ENCODE measurements at places on chromosomes 11 and 22. TPM values are rescaled to one million over a fixed set of nuclear protein-coding genes. Genes with fewer than 3 reads are reported as not detected.

- H3K4me1 ChIP-seq = peaks cover 2% of the 10 kb centered on the region
- no peak overlapping the region for H3K27ac ChIP-seq
- H3K27me3 ChIP-seq = no peaks in the 10 kb centered on the region
- no peak overlapping the region for H3K4me3 ChIP-seq
- peaks cover 85% of the 10 kb centered on the region for H3K36me3 ChIP-seq
These were observed 44.5 kb downstream of the HIRA start for GRCh38 chr22:19387038-19387437.

- no peak for DNase-seq
- no peaks in the 10 kb centered on the region for H3K4me1 ChIP-seq
- H3K27ac ChIP-seq = no peak overlapping the region
- H3K36me3 ChIP-seq = peaks cover 71% of the 10 kb centered on the region
- no peak overlapping the region for H3K4me3 ChIP-seq
These were observed 18.8 kb upstream of the MAML2 start for GRCh38 chr11:96361778-96362177.

GRCh38 chr11:130737041-130737830, 179.0 kb downstream of the SNX19 start:
- H3K27ac ChIP-seq = peak overlapping the region; percentile 64
- no peak for DNase-seq
- no peak overlapping the region for H3K4me3 ChIP-seq
- peaks cover 6% of the 10 kb centered on the region for H3K36me3 ChIP-seq

- no peaks in the 10 kb centered on the region for H3K27me3 ChIP-seq
- H3K4me3 ChIP-seq = no peak overlapping the region
- H3K4me1 ChIP-seq = peaks cover 22% of the 10 kb centered on the region
These were observed 52.3 kb downstream of the SIK3 start for GRCh38 chr11:117045956-117046355.

DNA sequence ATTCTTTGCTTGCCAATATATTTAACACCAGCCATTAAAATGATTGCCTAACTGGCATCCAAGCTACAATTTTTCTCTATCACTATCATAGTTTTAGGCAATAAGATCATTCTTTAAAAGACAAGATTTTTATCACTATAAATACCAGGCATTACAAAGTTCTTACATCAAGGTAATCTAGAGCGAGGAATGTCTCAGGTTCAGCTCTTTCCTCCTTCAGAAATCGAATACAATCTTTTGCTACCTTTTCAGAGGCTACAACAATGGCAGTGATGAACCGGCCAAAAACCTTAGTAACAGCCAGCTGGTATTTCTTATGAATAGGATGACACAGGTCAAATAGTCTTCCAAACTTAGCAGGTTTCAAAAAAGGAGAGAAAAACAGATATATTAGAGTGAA, 23.9 kb downstream of the SMC1B start:
- no peaks in the 10 kb centered on the region for H3K36me3 ChIP-seq
- no peak overlapping the region for H3K4me3 ChIP-seq
- H3K27ac ChIP-seq = no peak overlapping the region
- H3K27me3 ChIP-seq = peaks cover 19% of the 10 kb centered on the region
- DNase-seq = no peak

GRCh38 chr22:43342347-43343261, 568 bp downstream of the SCUBE1 start:
- H3K27me3 ChIP-seq = no peaks in the 10 kb centered on the region
- no peaks in the 10 kb centered on the region for H3K36me3 ChIP-seq
- H3K4me3 ChIP-seq = peak overlapping the region; percentile 38
- no peaks in the 10 kb centered on the region for H3K4me1 ChIP-seq

- H3K4me3 ChIP-seq = no peak overlapping the region
- H3K4me1 ChIP-seq = 0 out of 2 replicates have a peak, but pooled peaks cover 6% of the 10 kb centered on the region
- H3K27ac ChIP-seq = no peak overlapping the region
These were observed 174.9 kb upstream of the C11orf87 start for GRCh38 chr11:109247071-109247470.

DNA sequence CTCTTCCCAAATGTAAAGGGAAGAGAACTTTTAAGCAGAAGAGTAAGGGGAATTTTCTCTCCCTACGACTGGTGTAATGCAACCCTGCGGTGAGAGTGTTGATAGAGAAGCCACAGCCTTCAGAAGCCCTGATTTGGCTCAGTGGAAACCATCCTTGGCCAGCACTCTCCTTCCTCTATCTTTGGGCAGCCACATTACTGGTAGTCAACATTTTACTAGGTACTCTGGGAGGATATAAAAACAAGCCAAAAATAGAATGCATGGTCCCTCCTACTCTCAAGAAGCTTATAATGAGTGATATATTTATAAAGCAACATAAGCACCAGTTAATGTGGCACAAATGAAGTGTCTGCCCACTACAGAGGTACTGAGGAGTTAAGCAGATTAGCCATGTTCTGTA, 201.8 kb upstream of the NCAM1 start:
- no peaks in the 10 kb centered on the region for H3K4me1 ChIP-seq
- no peaks in the 10 kb centered on the region for H3K36me3 ChIP-seq
- no peak overlapping the region for H3K4me3 ChIP-seq
- no peak for DNase-seq

GRCh38 chr11:111124724-111125123, 120.8 kb upstream of the POU2AF2 start:
- H3K27ac ChIP-seq = no peak overlapping the region
- H3K36me3 ChIP-seq = no peaks in the 10 kb centered on the region
- DNase-seq = no peak
- H3K4me1 ChIP-seq = no peaks in the 10 kb centered on the region
- no peaks in the 10 kb centered on the region for H3K27me3 ChIP-seq
- H3K4me3 ChIP-seq = no peak overlapping the region

GRCh38 chr11:130528298-130529261, 80.1 kb downstream of the ADAMTS15 start:
- H3K36me3 ChIP-seq = no peaks in the 10 kb centered on the region
- H3K27ac ChIP-seq = no peak overlapping the region
- DNase-seq = no peak
- no peaks in the 10 kb centered on the region for H3K27me3 ChIP-seq
- no peak overlapping the region for H3K4me3 ChIP-seq
- H3K4me1 ChIP-seq = peaks cover 5% of the 10 kb centered on the region

DNA sequence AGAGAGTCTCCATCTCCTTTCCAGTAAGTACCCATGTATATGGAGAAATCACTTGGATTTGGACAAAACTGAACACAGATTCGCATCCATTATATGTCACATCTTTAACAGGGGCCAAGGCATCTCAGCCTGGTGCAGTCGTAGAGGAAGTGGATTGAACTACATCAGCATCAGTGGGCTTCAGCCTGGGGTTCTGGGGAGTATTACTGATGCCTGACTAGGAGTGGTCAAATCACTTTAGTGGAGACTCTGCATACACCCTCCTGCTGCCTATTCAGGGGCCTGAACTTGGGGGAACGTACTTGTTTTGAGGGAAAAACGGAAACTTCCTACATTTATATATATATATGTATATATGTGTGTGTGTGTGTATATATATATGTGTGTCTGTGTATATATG, 72.8 kb downstream of the GAB4 start:
- H3K27me3 ChIP-seq = no peaks in the 10 kb centered on the region
- no peak overlapping the region for H3K27ac ChIP-seq
- H3K36me3 ChIP-seq = no peaks in the 10 kb centered on the region
- no peak for DNase-seq

DNA sequence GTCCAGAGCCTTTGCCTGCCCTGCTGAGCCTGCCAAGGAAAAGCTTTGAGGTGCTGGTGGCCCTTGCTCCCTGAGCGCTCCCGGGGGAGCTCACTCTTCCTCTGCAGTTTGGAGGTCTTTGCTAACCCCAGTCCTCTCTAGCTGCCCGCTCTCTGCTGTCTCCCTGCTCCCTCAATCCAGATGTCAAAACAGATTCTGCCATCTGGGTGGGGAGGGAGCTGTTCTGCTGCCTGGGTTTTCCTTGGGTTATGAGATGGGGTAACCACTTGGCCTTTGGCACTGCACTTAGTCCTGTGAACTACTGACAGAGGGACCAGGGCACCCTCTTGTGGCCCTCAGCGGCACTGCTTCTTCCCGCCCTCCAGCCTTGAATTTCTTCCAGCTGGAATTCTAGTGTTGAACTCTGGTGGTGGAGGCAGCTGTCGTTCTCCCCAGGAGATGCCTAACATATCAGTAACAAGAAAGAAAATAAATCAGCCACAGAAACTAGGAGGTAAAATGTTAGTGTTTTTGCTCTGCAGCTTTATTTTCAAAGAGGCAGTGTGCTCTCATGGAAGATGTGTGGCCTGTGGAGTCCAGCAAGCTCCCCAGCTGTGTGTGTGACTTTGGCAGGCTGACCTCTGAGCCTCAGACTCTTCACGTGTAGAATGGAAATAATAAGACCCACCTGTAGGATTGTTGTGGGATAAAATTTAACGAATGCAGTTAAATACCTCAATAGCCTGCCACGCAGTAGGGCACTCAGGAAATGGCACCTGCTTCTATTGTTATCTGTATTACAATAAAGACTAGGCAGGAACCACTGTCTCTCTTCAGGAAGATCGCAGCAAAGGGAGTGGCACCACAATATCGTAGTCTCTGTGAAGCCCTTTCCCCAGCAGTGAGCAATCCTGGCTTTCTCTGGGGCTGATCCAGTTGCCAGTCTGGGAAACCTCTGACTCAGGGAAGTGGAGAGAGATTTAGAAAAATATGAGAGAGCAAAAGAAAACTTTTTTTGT, 23.4 kb downstream of the ARFGAP2 start:
- peak; percentile 89 for DNase-seq
- peaks cover 20% of the 10 kb centered on the region for H3K4me1 ChIP-seq
- no peaks in the 10 kb centered on the region for H3K27me3 ChIP-seq
- H3K36me3 ChIP-seq = no peaks in the 10 kb centered on the region
- no peak overlapping the region for H3K4me3 ChIP-seq

- no peak overlapping the region for H3K27ac ChIP-seq
- no peaks in the 10 kb centered on the region for H3K27me3 ChIP-seq
- H3K36me3 ChIP-seq = no peaks in the 10 kb centered on the region
- no peaks in the 10 kb centered on the region for H3K4me1 ChIP-seq
These were observed 9.8 kb upstream of the XKR3 start for GRCh38 chr22:16834971-16835370.

- H3K27me3 ChIP-seq = no peaks in the 10 kb centered on the region
- H3K4me1 ChIP-seq = peaks cover 7% of the 10 kb centered on the region
- H3K27ac ChIP-seq = peak overlapping the region; percentile 99
- H3K4me3 ChIP-seq = no peak overlapping the region
- no peak for DNase-seq
These were observed 193.0 kb downstream of the MAML2 start for GRCh38 chr11:96149743-96150555.

GRCh38 chr11:24622262-24622661, 125.4 kb downstream of the LUZP2 start:
- no peak overlapping the region for H3K4me3 ChIP-seq
- H3K27ac ChIP-seq = no peak overlapping the region
- DNase-seq = no peak
- H3K36me3 ChIP-seq = no peaks in the 10 kb centered on the region
- no peaks in the 10 kb centered on the region for H3K27me3 ChIP-seq
- no peaks in the 10 kb centered on the region for H3K4me1 ChIP-seq

- no peaks in the 10 kb centered on the region for H3K36me3 ChIP-seq
- H3K4me1 ChIP-seq = no peaks in the 10 kb centered on the region
- DNase-seq = no peak
- no peak overlapping the region for H3K27ac ChIP-seq
These were observed 313.6 kb downstream of the ETS1 start for GRCh38 chr11:128273736-128274135.

GRCh38 chr11:110392056-110392455, 37.7 kb upstream of the FDX1 start:
- H3K4me1 ChIP-seq = no peaks in the 10 kb centered on the region
- H3K27me3 ChIP-seq = no peaks in the 10 kb centered on the region
- H3K27ac ChIP-seq = no peak overlapping the region
- H3K36me3 ChIP-seq = no peaks in the 10 kb centered on the region
- no peak overlapping the region for H3K4me3 ChIP-seq

DNA sequence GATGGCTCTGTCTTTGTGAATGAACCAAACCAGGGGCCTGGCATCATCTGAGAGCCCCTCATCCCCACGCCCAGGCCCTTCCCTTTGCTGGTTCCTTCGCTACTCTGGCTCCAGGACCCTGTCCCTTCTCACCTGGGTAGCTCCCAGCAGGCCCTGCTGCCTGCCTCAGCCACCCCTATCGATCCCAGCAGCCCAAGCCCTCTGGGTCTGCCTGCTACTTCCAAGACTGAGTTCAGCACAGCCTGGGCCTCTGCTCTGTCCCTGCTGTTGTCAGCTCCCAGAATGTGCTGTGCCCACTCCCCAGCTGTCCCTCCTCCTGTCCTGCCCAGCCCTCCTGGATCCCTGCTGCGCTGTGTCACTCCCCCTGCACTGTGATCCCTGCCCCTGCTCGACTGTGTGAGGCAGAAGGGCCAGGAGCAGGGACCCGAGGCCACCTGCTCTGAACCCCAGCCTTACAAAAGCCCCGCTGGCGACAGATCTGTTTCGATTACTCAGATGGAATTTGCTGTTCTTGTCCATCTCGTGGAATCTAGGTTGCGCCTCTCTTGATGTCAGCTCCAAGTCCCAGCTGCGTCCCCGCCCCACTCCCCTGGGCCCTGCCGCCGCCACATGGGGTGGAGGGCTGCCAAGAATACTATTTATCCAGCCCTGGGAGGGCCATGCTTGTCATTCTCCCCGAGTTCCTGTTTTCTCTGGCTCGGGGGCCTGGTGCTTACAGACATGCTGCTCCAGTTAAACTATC, 13.0 kb downstream of the MRPL21 start:
- peak; percentile 97 for DNase-seq
- H3K27ac ChIP-seq = peak overlapping the region; percentile 90
- peaks cover 18% of the 10 kb centered on the region for H3K36me3 ChIP-seq
- H3K4me1 ChIP-seq = peaks cover 25% of the 10 kb centered on the region
- no peak overlapping the region for H3K4me3 ChIP-seq
- no peaks in the 10 kb centered on the region for H3K27me3 ChIP-seq

GRCh38 chr22:42716649-42717127, 4.0 kb downstream of the A4GALT start:
- no peaks in the 10 kb centered on the region for H3K36me3 ChIP-seq
- no peaks in the 10 kb centered on the region for H3K27me3 ChIP-seq
- no peaks in the 10 kb centered on the region for H3K4me1 ChIP-seq
- H3K27ac ChIP-seq = no peak overlapping the region

- H3K27ac ChIP-seq = no peak overlapping the region
- no peak for DNase-seq
- no peaks in the 10 kb centered on the region for H3K4me1 ChIP-seq
- no peaks in the 10 kb centered on the region for H3K36me3 ChIP-seq
These were observed 37.3 kb upstream of the MYH9 start for GRCh38 chr22:36424901-36425579.

- no peaks in the 10 kb centered on the region for H3K4me1 ChIP-seq
- no peak for DNase-seq
- no peaks in the 10 kb centered on the region for H3K27me3 ChIP-seq
- H3K36me3 ChIP-seq = no peaks in the 10 kb centered on the region
- no peak overlapping the region for H3K27ac ChIP-seq
These were observed 671.9 kb downstream of the NTM start for GRCh38 chr11:132042296-132042695.

AIP gene
- polyA plus RNA-seq = 207 TPM

OR5D18 gene
- polyA plus RNA-seq = not detected

P2RY6 gene
- 0.15 TPM for polyA plus RNA-seq

CATSPERZ gene
- 0.54 TPM for polyA plus RNA-seq

GAB4 gene
- not detected for polyA plus RNA-seq

SEC14L6 gene
- not detected for polyA plus RNA-seq

SCGB1D2 gene
- not detected for polyA plus RNA-seq

KDM4E gene
- not detected for polyA plus RNA-seq

COMT gene
- polyA plus RNA-seq = 343 TPM

SPATA19 gene
- polyA plus RNA-seq = not detected

SLC22A9 gene
- not detected for polyA plus RNA-seq

ST3GAL4 gene
- 27.1 TPM for polyA plus RNA-seq

WBP2NL gene
- 0.19 TPM for polyA plus RNA-seq

Data from SK-N-SH (cell line).